Stimulated activated CD8-positive, alpha-beta memory T cell treated with anti-CD3 and anti-CD28 coated beads, Interleukin-15, amount 100 ng/mL, for 24 hours (primary cell): ENCODE measurements at places on chromosomes 3 and 15.

DNA sequence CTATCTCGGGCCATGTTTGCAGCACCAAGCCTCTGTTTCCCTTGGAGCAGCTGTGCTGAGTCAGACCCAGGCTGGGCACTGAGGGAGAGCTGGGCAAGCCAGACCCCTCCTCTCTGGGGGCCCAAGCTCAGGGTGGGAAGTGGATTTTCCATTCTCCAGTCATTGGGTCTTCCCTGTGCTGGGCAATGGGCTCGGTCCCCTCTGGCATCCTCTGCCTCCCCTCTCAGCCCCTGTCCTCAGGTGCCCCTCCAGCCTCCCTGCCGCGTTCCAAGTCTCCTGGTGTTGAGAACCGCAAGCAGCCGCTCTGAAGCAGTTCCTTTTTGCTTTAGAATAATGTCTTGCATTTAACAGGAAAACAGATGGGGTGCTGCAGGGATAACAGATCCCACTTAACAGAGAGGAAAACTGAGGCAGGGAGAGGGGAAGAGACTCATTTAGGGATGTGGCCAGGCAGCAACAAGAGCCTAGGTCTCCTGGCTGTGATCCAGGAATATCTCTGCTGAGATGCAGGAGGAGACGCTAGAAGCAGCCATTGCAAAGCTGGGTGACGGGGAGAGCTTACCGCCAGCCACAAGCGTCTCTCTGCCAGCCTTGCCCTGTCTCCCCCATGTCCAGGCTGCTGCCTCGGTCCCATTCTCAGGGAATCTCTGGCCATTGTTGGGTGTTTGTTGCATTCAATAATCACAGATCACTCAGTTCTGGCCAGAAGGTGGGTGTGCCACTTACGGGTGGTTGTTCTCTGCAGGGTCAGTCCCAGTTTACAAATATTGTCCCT, 1.2 kb downstream of the RHO start:
- DNase-seq: no peak

DNA sequence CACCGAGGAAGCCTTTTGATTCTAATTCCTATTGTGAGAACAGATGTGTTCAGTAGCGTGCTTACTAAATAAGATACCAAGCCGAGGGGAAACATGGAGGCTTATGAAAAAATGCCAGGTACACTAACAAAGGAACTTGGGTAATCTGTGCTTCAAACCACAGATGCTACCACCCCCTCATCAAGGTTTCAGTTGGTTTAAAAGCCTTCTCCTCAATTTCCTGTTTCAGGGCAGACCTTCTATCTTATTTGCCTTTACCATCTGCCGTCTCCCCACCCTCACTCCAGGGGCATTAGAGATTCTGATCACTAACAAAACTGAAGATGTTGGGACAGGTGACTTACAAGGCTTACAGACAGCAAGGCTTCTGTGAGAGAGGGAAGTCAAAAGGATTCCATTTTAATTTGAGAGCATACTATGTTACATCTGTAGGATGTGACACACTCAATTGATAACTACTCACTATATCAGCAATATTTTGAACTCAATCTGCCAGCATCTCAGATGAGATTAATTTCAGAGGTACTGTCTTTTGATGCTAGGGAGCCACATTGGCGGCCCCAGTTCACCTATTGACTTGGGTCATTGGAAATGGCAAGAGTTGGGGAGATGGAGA, 60.6 kb upstream of the PLCL2 start:
- DNase-seq: no peak

GRCh38 chr3:132569580-132569979, 27.5 kb upstream of the ACKR4 start:
- no peak for DNase-seq

DNA sequence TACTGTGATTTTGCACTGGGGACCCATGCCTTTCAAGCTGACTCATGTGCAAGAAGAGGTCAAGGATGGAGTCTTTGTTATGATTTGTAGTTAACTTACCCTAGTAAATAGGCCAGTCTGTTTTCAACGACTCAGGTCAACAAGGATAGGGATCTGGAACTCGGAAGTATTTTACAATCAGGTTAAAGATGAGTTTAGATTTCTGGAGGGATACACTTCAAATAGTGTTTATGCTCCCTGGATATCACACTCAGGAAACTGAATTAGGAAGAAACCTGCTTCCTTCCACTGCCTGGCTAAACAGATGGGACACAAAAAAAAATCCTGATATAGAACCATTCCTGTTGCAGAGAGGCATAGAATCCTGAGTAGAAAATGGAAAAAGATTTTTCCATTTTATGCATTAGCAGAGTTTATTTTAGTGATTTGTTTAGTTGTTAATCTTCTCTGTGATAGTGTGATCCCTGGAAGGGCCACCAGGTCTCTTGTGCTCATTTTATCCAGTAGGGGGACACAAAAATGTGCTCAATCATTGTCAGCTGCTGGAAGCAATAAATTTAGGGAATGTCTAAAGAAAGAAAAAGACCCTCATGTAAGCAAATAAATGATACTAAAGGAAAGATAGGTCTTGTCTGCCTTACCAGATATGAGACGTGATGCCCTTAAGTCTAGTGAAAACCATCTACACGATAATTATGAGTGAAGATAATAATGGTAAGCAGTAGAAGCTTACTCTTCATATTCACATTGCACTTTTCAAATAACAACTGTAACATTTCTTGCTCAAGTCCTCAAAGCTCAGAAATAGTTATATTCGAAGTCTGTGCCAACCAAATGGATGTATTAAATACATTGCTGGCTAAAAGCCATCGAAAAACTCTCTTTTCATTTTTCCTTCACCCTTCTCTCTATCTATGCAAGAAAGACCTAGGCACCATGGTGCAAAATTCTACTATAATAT, 452.1 kb upstream of the KCNMB2 start:
- DNase-seq: no peak

- DNase-seq: no peak
Observed at GRCh38 chr3:140342668-140343067, 335.2 kb upstream of the TRIM42 start.

DNA sequence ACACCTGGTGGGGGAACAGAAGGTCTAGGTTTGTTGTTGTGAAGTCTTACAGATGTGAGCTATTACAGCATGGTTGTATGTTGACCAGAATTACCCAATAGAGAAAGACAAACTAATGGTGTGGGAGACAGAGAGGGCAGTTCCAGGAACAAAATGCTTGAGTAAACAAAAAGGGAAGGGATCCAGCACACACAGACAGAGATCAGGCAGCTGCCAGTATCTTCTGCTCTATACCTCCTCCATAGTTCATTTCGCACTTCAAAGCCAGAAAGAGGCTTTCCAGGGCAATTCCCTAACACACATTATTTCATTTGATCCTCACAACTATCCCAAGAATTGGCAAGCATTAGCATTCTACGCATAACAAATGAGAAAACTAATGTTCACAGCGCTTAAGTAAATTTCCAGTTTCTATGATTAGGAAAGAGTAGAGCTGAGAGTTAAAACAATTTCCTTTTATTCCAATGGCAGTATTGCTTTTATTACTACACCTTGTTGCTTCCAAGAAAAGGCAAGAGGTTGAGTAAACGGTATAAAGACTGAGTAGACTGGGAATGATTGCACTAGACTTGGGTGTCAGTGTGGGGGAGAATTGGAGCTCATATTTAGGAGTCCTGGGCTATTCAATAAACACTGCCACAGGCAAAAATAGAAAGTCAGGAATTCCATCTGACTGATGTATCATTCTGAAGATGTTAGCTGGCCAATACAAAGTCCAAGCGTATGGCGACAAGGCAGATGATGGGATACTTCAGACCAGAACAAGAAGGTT, 39.7 kb upstream of the ZNF280D start:
- no peak for DNase-seq

DNA sequence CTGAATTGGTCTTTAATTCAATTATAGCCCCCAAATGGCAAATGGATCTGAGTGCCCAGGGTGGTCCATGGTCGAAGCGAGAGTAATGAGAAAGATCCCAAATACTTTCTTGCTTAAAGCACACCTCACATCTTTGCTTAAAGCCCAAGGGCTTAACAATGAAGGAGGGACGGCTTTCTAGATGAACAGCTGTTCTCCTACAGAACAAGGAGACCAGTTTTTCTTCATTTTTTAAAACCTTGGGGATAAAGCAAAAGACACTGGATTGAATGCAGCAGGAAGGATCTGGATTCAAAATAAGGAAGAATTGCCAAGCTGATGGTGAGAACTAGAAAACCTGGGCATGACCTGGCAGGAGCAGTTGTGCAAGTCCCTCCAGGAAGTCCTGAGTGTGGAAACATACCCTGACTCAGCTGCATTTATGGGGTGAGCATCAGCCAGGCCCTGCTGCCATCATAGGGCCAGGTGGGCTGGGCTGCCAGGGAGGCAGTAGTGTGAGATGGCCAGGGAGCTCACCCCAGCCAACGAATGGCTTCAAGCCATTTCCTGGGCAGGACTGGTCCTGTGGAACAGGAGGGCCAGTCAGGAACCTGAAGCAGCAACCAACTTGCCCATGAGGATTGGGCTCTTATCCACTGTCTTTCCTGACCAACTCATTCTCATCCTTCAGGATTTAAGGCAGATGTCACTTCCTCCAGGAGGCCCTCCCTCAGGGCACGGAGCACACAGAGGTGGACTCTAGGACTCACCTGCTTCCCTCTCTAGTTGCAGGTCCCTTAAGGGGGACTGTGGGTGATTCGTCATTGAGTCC, 18.4 kb upstream of the RHCG start:
- no peak for DNase-seq

- DNase-seq: no peak
Observed at GRCh38 chr3:53730576-53730975, 115.6 kb downstream of the CHDH start.

DNA sequence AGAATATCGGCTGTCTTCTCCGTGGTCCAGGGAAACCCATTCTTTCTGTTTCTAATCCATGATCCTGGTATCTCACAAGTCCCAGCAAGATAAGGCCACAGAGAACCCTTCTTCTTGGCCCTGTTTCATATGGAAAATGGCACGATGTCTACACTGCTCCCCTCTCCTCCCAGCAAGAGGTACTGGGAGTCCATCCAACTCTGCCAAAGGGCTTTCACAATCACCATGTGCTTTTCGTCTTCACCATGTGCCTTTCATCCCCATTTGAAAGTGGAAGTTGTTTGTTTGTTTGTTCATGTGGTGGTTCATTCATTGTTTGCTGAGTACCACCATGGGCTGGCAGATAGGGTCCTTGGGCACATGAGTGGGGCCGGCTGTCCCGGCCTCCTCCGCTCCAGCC, 5.5 kb downstream of the ITIH3 start:
- DNase-seq: no peak

- no peak for DNase-seq
Observed at GRCh38 chr3:78256123-78256522, 1216.2 kb downstream of the ROBO2 start.

DNA sequence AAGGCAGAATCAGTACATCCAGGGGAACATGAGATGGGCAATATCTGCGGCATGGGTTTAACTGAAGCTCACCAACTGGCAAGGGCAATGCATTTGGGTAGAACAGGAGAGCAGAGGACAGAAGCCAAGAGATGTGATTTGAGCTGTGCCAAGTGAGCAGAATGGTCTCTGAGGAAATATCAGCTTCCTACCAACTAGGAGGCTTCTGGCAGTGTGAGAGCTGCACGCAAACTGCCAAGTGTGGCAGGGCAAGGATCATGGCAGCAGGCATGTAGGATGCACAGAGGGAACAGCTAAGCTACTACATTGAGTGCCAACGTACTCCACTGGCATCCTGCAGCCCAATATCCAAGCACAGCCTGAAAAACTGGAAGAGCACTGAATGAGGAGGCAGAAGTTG, 1036.5 kb downstream of the TUSC7 start:
- no peak for DNase-seq

DNA sequence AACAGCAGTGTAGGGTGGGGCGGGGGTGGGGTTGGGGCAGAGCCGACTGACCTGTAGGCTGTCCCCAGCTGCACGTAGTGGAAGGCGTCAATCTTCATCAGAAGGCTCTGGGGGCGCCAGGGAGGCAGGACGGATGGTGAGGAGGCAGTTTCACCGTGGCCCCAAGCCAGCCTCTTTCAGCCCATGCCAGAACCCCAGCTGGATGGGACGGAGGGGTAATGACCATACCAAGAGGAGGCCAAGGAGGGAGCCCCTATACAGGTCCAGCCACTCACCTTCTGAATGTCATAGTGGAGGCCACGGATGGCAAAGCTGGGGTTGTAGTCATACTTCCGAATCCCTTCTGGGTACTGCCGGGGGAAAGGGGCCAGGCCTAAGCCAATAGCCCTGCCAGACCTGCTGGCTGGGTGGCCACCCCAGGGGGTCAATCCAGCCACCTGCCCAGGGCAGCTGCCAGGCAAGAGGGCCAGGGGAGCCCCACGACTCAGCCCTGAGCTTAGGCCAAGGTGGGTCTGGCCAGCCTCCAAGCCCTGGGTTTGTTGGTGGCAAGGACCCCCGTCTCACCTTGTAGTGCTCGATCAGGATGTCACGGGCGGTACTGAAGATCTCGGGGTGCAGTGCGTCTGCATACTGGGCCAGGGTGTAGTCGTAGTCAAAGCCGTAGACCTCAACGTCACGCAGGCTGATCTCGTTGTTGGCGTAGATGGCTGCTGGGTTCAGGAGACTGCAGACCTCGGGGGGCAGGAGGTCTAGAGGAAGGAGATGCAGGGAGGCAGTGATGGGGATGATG, 4.9 kb downstream of the NT5DC2 start:
- no peak for DNase-seq
